Right cardiac atrium (tissue), 5 donors: ENCODE measurements at places on chromosomes 16 and 17.

- DNase-seq: peak; percentile 62
These were observed 137.0 kb upstream of the RCVRN start for GRCh38 chr17:10041916-10042588.

DNA sequence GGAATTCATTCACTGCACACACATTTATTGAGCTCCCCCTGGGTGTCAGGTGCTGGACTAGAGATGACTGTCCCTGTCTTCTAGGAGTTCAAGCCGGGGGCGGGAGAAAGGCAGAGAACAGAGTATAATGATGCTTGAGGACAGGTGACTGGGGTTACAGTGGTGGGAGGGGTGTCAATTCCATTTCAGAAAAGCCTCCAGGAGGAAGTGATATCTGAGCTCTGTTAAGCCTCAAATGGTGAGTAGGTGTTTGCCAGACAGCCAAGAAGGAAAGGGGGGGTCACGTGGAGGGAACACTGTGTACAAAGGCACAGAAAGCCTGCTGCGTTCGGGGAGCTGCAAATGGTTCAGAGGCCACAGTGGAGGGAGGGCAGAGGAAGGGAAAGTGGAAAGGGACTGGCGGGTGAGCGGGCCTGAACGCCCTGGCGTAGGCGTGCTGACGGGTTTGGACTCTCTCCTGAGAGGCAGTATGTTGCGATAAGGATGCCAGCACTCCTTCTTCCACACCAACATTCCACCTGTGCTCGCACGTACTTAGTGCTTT, 9.7 kb upstream of the NXPH3 start:
- peak; percentile 84 for DNase-seq

GRCh38 chr17:41058741-41059140, 1.2 kb downstream of the KRTAP2-3 start:
- DNase-seq: no peak

DNA sequence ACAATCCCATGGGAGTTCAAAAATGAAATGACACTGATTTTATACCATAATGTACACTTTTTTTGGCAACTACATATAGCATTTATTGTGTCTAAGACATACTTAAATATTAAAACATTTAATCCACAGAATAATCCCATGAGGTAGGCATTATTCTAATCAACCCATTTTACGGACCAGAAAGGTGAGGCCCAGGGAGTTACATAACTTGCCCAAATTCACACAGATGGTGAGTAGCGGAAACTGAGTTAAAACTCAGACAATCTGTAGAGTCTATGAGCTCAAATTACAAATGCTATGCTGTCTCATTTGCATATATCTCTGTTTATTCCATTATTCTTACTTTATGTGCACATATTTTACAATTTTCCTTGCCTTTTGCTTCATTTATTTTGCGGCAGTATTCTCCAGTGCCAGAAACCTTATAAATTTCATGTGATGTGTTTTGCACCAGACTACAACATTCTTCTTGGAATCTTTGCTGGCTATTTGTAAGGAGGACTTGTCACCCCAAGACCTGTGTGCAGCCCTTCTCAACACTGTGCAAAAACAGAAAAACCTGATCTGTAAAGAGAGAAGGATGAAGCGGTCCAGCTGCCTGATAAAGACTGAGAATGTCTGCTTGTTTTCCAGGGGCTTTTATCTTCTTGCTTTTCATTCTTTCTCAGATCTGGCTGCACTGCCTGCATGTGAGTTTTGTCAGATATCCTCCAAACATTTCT, 2.3 kb upstream of the ABCA9 start:
- DNase-seq: no peak

- DNase-seq: no peak
These were observed 99.2 kb downstream of the GOSR1 start for GRCh38 chr17:30576326-30576861.

GRCh38 chr17:274902-275301, 77.7 kb downstream of the RPH3AL start:
- DNase-seq: no peak

DNA sequence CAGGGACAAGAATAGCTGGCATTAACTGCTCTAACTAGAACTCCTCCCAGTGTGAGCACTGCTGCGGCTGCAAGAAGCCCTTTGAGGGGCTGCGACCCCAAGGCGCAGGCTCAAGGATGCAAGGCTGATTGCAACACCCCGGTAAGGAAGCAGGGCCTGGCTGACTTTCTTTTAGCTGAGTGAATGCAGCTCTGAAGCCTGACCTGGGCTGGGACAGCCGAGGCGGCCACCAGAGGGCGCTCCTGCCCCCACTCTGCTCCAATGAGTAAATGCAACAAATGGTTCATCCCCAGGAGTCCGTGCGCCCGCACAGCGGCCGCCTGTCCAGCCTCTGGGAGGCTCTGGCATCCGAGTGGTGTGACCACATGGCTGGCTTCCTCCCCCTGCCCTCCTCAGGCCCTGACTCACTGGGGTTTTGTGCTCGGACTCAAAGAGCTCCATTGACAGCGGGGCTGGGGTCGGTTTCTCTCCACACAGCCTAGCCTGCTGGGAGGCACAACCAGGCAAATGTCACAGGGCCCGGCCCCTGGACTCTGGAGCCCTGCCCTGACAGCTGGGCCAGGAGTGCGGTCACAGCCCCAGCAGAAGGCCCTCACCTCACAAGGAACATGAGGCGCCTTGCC, at the start of gene SMIM5:
TSS of gene SMIM5 (plus strand) at position 572 of the 623 bp plus-strand sequence. CDS start 6,768 bp downstream, outside the sequence.
- peak; percentile 96 for DNase-seq

DNA sequence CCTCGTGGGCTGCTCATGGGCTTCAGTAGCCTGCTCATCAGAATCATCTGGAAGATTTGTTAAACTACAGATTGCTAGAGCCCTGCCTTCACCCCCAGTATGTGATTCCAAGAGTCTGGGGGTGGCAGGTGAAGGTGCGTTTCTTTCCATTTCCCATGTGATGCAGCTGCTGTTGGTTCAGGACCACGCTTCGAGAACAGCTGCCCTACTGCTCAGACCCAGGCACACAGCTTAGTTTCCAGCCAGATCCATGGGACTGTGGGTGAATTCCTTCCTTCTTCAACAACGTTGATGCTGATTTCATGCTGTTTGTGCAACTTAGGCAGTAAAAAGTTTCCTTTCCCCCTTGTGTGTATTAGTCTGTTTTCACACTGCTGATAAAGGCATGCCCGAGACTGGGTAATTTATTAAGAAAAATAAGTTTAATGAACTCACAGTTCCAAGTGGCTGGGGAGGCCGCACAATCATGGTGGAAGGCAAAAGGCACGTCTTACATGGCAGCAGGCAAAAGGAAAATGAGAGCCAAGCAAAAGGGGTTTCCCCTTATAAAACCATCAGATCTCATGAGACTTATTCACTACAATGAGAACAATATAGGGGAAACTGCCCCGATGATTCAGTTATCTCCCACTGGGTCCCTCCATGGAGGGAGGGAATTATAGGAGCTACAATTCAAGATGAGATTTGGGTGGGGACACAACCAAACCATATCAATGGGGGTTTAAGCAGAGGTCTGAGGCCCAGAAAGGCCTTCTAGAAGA, 159.2 kb downstream of the XYLT1 start:
- DNase-seq: no peak

DNA sequence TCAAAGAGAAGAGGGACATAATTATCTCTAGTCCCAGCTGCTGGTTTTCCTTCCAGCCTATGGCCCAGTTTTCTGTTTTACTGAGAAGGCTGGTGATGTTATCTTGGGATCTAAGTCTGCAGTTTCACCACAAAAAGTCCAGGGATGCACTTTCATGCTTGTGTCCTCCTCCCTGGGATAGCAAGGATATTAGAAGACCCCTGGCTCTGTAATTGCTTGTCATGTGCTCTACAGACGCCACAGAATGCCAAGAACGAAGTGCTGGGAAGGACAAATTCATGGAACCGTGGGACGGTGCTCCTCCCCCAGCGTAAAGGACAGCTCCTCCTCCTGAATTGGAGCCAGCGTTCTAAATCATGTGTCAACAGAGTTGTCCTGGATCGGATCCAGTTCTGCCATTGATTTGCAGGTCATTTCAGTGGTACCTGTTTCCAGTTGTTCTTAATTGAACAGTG, 8.6 kb downstream of the MAPT start:
- no peak for DNase-seq

- DNase-seq: peak; percentile 62
These were observed 772 bp upstream of the KIF22 start for GRCh38 chr16:29789775-29790182.

DNA sequence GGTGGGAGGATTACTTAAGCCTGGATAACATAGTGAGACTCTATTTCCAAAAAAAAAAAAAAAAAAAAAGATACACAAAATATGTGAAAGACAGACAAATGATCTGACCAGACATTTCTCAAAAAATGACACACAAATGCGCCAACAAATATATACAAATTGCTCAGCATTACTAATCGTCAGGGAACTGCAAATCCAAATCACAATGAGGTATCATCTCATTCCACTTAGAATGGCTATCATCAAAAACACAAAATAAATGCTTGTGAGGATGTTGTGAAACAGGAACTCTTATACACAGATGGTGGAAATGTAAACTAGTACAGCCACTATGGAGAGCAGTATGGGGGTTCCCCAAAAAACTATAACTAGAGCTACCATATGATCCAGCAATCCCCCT, 62.4 kb downstream of the STX8 start:
- DNase-seq: no peak

DNA sequence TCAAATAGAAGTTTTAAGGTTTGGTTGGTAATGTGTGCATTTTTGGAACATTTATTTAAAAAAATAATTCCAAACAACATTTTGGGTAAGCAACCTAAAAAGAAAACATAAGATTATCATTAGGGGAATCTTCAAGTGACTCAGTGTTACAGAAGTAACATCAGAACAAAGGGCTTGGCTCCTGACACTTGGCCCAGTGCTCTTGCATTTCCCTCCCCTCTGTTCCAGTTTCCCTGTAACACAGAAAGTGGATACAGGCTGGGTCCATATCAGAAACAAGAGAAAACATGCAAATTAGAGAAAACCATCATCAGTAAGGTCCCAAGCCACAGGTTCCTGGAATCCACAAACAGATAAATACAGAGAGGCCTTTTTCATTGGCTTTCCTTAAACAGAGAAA, 40.1 kb downstream of the SKAP1 start:
- no peak for DNase-seq

GRCh38 chr16:75097941-75098901, 18.4 kb downstream of the LDHD start:
- DNase-seq: no peak

GRCh38 chr17:28592260-28592659, 6.6 kb downstream of the SPAG5 start:
- DNase-seq: no peak

DNA sequence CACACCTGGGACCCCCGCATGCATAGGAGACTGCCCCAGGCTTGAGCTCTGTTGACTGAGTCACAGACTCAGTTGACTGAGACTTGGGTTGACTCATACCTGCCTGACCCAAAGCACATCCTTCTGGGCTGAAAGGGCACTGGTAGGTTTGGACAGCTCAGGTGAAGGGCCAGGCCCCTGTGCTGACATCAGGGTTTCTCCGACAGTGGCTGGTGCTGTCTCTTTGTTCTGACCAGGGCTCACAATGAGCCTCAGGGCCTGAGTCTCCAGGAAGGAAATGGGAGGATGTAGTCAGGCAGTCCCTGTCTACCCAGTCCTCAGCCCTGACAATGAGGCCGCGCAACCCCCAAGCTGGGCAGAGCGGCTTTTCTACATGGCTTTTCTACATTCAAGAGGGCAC, 6.5 kb downstream of the SPNS2 start:
- peak; percentile 41 for DNase-seq

GRCh38 chr17:1607971-1608320, 20.7 kb downstream of the SLC43A2 start:
- no peak for DNase-seq

DNA sequence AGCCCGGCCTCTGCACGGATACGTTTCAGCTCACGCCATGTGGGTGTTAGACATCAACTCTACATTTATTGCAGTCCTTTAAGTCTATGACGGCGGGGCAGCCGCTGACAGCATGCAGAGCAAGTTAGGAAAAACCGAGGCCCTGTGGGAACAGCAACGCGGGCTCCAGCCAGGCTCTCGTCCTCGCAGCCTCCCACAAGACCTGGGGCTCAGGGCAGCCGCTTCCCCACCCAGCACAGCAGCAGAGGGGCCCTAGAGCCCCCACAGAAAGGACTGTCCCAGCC, 3.7 kb upstream of the MRPS34 start:
- peak; percentile 51 for DNase-seq

GRCh38 chr17:50114849-50115357, 15.1 kb downstream of the SAMD14 start:
- DNase-seq: no peak

- peak; percentile 85 for DNase-seq
These were observed 8.7 kb downstream of the GRN start for GRCh38 chr17:44353672-44354331.

- no peak for DNase-seq
These were observed 97.8 kb upstream of the CORO6 start for GRCh38 chr17:29720551-29720950.

- no peak for DNase-seq
These were observed 6.0 kb upstream of the RPH3AL start for GRCh38 chr17:358491-359151.

- DNase-seq: no peak
These were observed 1.6 kb downstream of the CA4 start for GRCh38 chr17:60151355-60151754.
